ENCODE measurements at places on chromosomes 1 and 21.

GRCh38 chr21:43716376-43717165 lies 2.4 kb upstream of the PDXK start:
- no peak for DNase-seq

DNA sequence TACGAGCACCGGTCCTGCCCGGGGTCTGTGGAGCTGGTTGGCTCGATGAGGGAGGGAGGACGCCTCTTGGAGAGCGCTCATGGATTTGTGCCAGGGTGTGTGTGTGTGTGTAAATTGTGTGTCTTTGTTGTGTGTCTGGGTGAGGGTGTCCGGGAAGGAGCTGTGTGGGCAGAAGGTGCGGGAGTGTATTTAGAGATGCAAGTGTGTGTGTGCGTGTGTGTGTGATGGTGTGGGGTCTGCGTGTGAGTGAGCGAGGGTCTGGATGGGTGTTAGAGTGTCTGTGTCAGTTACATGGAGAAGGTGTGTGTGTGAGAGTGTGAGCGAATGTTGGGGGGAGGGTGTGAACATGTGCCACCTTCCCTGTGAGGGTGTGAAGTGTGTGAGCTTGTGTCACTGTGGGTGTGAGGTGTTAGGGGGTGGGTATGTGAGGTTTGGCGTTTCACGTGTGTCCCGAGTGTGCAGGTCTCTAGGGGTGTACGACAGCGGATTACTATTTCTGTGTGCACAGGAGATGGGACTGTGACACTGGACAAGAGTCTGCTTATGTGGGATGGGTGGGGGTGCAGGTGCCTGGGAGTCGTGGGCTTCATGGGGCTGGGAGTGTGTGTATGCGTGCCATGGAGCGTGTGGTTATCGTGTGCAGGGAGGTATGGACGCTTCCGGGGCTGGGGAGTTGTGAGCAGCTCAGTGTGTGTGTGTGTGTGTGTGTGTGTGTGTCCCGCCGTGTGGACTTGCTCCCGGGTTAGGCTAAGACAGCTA lies 880 bp downstream of the IGSF21 start:
- DNase-seq, result no peak

GRCh38 chr1:36553591-36554322 lies 71.0 kb upstream of the CSF3R start:
- DNase-seq, result peak; percentile 76

GRCh38 chr1:228742281-228742860 lies 7.1 kb downstream of the RHOU start:
- no peak for DNase-seq

GRCh38 chr21:30990514-30991262 lies 47.6 kb downstream of the KRTAP19-8 start:
- no peak for DNase-seq

DNA sequence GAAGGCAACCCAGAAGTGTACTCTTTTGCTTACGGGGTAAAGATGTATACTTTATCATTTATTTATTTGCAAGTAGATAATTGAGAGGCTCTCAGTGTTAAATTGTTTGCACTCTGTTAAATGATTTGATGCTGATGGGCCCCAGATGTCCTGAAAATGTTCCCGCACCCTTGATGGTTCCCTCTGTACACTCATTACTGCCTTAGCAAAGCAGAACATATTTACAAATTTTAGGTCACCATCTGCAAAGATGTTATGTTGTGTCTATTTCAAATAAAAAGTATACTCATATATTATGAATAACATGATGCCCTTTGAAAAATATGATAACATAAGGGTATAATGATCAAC lies 240.5 kb upstream of the SNX7 start:
- DNase-seq, result no peak

DNA sequence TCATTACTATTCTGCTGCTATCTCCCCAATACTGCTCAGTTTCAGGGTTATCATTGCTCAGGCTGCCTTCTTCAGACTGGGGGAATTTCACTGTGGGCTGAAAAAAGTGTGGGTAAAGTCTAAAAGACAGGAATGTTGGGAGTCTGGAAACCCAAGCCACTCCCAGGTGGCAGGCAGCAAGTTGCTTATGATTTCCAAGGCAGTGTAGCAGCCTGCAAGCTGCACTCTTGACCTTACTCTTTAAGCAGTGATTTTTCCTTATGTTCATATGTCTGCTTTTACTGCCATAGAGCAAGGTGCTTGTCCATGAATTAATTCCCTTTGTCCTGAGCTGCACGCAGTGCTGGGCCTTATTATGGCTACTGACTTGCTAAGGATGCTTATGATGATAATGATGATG lies 53.1 kb downstream of the PHC2 start:
- no peak for DNase-seq

DNA sequence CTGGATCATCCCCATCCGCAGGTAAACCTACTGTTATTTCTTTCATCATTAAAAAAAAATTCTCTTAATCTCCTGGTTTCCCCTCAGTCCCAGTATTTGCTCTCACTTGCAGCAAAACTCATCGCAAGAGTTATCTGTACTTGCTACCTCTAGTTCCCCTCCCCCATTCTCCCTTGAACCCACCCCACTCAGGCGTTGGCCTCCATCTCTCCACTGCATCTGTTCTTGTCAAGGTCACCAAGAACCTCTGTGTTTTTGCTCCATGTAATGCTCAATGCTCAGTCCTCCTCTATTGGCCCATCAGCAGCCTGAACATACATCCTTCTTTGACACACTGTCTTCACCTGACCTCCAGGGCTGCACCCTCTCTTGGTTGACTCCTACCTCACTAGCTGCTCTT lies 4.6 kb downstream of the PKLR start:
- no peak for DNase-seq

DNA sequence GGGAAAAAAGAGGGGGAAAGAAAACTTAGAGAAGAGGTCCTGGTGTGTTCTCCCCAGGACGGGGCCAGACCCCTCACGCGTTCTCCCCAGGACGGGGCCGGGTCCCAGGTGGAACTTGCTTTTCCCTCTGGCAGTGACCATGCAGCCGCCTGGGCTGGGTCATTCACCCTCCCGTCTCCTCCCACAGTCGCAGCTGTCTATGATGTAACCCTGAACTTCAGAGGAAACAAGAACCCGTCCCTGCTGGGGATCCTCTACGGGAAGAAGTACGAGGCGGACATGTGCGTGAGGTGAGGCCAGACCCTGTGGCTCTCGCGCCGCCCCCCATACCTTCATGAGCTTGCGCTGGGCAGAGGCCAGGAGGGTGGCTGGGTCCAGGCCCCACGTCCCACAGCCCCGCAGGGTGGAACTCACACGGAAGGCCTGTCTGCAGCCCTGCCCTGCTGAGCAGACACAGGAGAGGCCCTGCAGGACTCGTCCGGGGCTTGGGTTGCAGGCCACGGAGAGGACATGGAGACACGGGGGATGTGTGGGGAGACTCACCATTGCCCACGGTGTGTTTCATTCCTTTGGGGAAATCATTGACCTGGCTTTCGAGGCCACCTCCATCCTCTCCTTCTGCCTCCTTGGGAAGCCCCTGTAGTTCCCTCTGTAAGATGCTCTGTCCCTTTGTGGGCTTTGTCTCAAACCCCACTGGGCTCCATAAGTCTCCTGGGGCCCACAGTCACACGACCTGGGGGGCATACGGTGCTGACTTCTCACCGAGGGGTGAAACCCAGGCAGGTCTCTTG lies 40.7 kb upstream of the TRAPPC10 start:
- no peak for DNase-seq

DNA sequence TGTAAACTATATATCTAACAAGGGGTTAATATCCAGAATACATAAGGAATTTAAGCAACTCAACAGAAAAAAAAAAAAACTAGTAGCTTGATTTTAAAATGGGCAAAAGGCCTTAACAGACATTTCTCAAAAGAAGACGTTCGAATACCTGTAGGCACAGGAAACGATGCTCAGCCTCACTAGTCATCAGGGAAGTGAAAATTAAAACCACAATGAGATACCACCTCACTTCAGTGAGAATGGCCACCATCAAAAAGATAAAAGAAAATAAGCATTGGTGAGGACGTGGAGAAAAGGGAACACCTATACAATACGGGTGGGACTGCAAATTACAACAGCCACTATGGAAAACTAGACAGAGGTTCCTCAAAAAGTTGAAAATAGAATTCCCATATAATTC lies 37.3 kb downstream of the NPHP4 start:
- DNase-seq, result no peak
